ENCODE measurements at places on chromosomes 3 and 15. TPM values are rescaled to one million over a fixed set of nuclear protein-coding genes. Genes with fewer than 3 reads are reported as not detected.

SAMD7 gene
- not detected for total RNA-seq

RPP25 gene
- 6.3 TPM for total RNA-seq

TMEM158 gene
- 82.2 TPM for total RNA-seq

GREM1 gene
- 141 TPM for total RNA-seq

KIF7 gene
- 19.7 TPM for total RNA-seq

CACNA2D3 gene
- total RNA-seq = under 0.01 TPM

AP3B2 gene
- 0.15 TPM for total RNA-seq

KBTBD13 gene
- total RNA-seq = under 0.01 TPM

NOX5 gene
- total RNA-seq = 0.83 TPM

CTXN2 gene
- total RNA-seq = not detected

PLS1 gene
- total RNA-seq = 0.33 TPM

UBAP1L gene
- total RNA-seq = 1.5 TPM

DPPA4 gene
- not detected for total RNA-seq

CHMP2B gene
- total RNA-seq = 33.7 TPM

SUSD5 gene
- 2.5 TPM for total RNA-seq

STAB1 gene
- total RNA-seq = 1.6 TPM

FRMD5 gene
- 7.0 TPM for total RNA-seq

SLC12A1 gene
- not detected for total RNA-seq

BTLA gene
- not detected for total RNA-seq

PLIN1 gene
- total RNA-seq = 0.50 TPM

PLA2G4B gene
- total RNA-seq = 10.8 TPM

AQP9 gene
- total RNA-seq = not detected

FGF12 gene
- not detected for total RNA-seq

CCRL2 gene
- 0.29 TPM for total RNA-seq

GOLGA8T gene
- not detected for total RNA-seq

ECE2 gene
- total RNA-seq = under 0.01 TPM

BFSP2 gene
- total RNA-seq = not detected

NR2E3 gene
- total RNA-seq = not detected

CX3CR1 gene
- not detected for total RNA-seq

TJP1 gene
- total RNA-seq = 61.7 TPM

CEP97 gene
- total RNA-seq = 8.6 TPM

ZNF80 gene
- not detected for total RNA-seq

MESP2 gene
- total RNA-seq = 0.58 TPM

FETUB gene
- not detected for total RNA-seq

CIDEC gene
- total RNA-seq = 0.17 TPM

TMEM40 gene
- total RNA-seq = not detected

CFAP92 gene
- total RNA-seq = not detected

PLSCR2 gene
- not detected for total RNA-seq

LOXL1 gene
- 287 TPM for total RNA-seq

SERINC4 gene
- not detected for total RNA-seq

GXYLT2 gene
- total RNA-seq = 26.0 TPM

C3orf70 gene
- 0.87 TPM for total RNA-seq

PRR23B gene
- total RNA-seq = not detected

CFAP44 gene
- total RNA-seq = 5.5 TPM

AGBL1 gene
- total RNA-seq = not detected

B3GNT5 gene
- total RNA-seq = 5.8 TPM

MAN2A2 gene
- 13.2 TPM for total RNA-seq

PLAAT1 gene
- not detected for total RNA-seq

PYGO1 gene
- total RNA-seq = 11.2 TPM

SLC51A gene
- total RNA-seq = not detected

SIDT1 gene
- total RNA-seq = not detected

IDH2 gene
- 48.8 TPM for total RNA-seq

MUC20 gene
- 0.50 TPM for total RNA-seq

FHIT gene
- 2.5 TPM for total RNA-seq

NR2C2 gene
- total RNA-seq = 22.3 TPM

CAMK2N2 gene
- not detected for total RNA-seq

Data from smooth muscle cell of trachea (primary cell).